Hematopoietic multipotent progenitor cell (in vitro differentiated cells): ENCODE measurements at places on chromosomes 2 and 18.
A peak's percentile ranks its signal among the peaks of the same experiment; 100 is the strongest.

- no peak for DNase-seq
Measured at GRCh38 chr2:1147873-1148612, 197.4 kb downstream of the SNTG2 start.

DNA sequence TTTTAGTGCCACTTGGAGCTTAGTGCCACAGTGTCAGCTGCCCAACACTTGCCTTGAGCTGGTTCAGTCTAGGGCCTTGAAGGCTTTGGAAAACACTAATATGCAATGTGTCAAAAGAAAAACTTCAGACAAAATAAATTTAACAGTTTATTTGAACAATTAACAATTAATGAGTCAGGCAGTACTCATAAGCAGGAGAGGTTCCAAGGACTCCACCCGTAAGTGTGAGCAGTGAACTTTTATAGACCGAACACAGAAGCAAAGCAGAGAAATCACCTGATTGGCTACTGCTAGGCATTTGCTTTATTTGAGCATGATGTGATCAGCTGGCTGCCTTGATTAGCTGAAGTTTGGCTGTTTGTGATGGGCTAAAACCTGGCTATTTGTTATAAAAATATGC, 49.5 kb upstream of the TBC1D8 start:
- DNase-seq = no peak

GRCh38 chr2:39620067-39620466, 45.6 kb upstream of the TMEM178A start:
- peak; percentile 97 for DNase-seq

DNA sequence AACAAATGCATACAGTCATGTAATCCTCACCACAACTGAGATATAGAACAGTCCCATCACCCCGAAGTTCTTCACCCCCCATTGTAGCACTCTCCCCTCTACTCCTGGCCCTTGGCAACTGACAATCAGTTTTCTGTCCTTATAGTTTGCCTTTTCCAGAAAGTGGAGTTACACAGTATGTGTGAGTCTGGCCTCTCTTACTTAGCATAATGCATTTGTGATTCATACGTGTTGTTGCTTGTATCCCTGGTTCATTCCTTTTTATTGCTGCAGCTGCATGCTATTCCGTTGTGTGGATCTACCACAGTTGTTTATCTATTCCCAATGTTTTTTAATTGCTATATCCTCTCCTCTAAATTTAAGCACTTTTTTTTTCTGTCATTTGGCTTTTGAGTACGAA, 17.6 kb downstream of the ACYP2 start:
- no peak for DNase-seq

- no peak for DNase-seq
Measured at GRCh38 chr2:26838121-26838906, 9.6 kb upstream of the DPYSL5 start.

- DNase-seq = no peak
Measured at GRCh38 chr18:69387186-69387585, 13.5 kb upstream of the DOK6 start.

- DNase-seq = no peak
Measured at GRCh38 chr2:59804732-59805131, 748.7 kb downstream of the BCL11A start.

- no peak for DNase-seq
Measured at GRCh38 chr2:98911376-98912154, 24.5 kb downstream of the CRACDL start.

DNA sequence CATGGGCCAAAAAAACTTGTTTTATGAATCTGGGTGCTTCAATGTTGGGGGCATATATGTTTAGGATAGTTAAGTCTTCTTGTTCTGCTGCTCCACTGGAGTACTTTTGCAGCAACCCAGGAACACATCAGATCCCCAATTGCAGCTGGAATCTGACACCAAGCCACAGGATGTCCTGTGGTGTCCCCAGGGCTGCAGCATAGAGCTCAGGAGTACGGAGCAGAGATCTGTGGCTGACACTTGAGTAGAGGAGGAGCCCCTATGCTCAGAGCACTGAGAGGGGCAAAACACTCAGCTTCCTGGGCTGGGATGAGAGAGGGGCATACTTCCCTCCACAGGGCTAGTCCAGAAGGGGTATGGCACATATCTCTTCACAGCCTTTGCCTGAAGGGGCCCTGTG, 138.9 kb upstream of the ERBB4 start:
- DNase-seq = no peak

- DNase-seq = no peak
Measured at GRCh38 chr2:33129263-33130053, 182.7 kb downstream of the LTBP1 start.

DNA sequence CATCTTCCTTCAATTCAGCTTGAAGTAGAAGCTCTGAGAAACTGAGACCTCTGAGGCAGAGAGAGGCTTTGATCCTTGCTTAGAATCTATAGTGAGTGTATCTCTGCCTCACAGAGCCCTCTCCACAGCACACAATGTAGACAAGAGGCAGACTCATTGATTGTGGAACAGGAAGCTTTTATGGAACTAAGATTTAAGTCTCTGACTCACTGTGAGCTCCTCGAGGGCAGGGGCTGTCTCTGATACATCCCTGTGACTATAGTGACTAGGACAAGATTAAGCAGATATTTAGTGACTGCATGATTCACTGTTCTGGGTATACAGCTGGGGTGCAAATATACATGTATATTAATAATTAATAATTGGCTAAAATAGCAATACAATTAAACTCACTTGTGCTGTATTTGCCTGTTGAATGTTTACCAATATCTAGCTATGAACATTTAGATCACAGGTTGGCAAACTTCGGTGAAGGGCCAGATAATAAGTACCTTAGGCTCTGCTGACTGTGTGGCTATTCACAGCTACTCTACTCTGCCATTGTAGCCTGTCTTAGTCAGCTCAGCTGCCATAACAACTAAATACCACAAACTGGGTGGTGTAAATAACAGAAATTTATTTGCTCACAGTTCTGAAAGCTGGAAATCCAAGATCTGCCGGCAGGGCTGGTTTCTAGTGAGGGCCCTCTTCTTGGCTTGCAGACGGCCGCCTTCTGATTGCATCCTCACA, 54.4 kb downstream of the ARHGEF4 start:
- DNase-seq = no peak

GRCh38 chr18:35528749-35529274, 31.1 kb upstream of the INO80C start:
- DNase-seq = no peak

GRCh38 chr2:85501248-85501647, 37.7 kb upstream of the MAT2A start:
- no peak for DNase-seq

- DNase-seq = no peak
Measured at GRCh38 chr2:75516378-75517360, 44.1 kb downstream of the EVA1A start.

DNA sequence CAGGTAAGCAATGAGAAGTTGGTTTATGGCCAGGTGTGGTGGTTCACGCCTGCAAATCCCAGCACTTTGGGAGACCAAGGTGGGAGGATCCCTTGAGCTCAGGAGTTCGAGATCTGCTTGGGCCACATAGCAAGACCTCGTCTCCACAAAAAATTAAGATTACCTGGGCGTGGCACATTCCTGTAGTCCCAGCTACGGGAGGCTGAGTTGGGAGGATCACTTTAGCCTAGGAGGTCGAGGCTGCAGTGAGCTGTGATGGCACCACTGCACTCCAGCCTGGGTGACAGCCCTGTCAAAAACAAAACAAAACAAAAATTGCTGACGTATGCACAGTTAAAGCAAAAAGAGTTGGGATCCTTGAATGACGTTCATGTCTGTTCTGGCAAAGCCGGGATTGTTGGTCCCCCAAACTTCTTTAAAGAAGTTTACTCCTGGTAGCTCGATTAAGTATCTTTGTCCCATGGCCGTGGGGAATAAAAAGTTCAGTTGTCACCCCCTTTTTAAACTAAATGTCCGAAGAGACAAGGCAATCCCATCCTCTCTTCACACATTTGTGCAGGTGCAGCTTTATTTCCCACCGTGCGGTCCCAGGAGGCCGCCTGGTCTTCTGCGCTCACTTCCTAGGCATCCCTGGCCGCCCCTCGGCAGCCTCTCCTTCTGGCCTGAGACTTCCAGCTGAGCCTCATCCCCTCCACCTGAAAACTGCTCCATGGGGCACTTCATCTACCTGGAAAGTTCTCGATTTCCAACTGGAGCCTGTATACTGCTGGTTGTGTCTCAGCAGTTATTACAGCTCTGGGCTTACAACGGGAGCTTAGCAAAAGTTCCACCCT, 762 bp upstream of the SPOPL start:
- DNase-seq = no peak

- no peak for DNase-seq
Measured at GRCh38 chr2:219460424-219460926, 25.8 kb downstream of the SPEG start.
